Stimulated activated CD8-positive, alpha-beta memory T cell treated with anti-CD3 and anti-CD28 coated beads, Interleukin-2, amount 100 ng/mL, for 48 hours (primary cell): ENCODE measurements at places on chromosomes 16 and 17.

DNA sequence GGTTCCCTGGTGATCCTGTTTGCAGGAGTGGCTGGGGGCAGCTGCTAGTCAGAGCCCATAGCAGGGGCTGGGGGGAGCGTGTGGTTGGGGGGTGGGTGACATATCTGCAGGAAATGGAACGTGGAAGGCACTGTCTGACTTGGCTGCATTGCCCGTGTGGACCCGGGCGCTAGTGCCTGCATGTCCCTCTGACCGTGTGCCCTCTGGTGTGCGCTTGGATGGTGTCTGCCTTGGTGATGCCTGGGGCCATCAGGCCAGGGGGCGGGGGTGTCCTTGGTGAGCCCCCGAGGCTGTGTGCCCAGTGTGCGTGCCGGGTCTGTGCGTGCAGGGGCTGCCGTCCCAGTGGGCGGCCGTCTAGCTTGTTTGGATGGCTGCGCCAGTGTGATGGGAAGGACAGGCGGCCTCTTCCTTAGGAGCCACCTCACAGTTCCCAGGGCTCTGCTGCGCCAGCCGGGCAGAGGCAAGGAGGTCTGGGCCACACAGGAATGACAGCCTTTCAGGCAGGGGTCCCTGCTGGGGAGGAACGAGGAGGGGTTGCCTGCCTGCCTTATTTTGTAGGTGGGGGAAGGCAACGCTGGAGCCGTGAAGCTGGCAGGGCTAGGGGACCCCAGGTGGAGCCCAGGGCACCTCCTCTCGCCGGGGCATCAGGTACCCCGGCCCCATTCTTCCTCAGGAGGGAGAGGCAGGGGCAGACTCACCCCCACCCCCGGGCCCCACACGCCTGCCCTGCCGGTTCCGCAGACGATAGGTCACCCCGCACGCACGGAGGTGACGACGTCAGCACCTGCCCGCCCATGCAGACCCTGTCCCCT, 693 bp downstream of the NDRG4 start:
- DNase-seq: no peak

DNA sequence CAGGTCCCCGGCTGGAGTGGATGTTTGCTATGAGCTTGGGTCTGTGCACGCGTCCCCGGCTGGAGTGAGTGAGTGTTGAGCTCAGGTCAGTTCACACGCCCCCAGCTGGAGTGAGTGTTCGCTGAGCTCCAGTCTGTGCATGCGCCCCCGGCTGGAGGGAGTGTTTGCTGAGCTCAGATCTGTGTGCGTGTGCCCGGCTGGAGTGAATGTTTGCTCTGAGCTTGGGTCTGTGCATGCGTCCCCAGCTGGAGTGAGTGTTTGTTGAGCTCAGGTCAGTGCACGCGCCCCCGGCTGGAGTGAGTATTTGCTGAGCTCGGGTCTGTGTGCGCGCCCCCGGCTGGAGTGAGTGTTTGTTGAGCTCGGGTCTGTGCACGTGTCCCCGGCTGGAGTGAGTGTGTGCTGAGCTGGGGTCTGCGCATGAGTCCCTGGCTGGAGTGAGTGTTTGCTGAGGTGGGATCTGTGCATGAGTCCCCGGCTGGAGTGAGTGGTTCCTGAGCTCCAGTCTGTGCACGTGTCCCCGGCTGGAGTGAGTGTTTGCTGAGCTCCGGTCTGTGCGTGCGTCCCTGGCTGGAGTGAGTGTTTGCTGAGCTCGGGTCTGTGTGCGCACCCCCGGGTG, 284.2 kb downstream of the SNX29 start:
- no peak for DNase-seq

- no peak for DNase-seq
Observed at GRCh38 chr16:24883714-24884151, 38.0 kb downstream of the SLC5A11 start.

- no peak for DNase-seq
Observed at GRCh38 chr17:4891411-4892410, 7.6 kb upstream of the C17orf107 start.

GRCh38 chr16:72646615-72647014, 401.3 kb downstream of the ZFHX3 start:
- no peak for DNase-seq

DNA sequence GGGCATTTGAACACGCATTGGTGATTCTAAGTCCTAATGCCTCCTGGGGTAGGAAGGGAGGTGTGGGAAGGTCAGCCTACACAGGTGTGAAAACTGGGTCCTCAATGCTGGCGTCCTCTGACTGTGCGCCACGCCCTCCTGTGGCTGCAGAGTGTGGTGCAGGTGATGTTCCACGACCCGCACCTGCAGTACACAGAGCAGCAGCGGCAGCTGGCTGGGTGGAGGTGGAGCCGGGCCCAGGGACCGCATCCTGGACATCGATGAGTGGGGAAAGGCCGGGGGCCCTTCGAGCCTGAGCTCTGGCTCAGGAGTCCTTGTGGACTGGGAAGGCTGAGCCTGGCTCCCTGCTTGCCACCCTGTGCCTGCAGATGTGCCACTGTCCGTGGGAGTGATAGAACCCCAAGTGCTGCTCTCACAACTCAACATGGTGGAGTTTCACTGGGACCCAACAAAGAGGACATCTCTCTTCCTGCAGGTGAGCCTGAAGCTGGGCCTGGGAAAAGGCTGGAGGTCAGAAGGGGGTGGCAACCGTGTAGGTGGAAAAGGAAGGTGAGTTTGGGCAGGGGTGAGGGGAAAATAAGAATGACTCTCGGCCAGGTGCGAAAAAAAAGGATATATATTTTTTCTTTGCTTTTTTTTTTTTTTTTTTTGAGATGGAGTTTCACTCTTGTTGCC, 14.0 kb upstream of the STAC2 start:
- peak; percentile 64 for DNase-seq

DNA sequence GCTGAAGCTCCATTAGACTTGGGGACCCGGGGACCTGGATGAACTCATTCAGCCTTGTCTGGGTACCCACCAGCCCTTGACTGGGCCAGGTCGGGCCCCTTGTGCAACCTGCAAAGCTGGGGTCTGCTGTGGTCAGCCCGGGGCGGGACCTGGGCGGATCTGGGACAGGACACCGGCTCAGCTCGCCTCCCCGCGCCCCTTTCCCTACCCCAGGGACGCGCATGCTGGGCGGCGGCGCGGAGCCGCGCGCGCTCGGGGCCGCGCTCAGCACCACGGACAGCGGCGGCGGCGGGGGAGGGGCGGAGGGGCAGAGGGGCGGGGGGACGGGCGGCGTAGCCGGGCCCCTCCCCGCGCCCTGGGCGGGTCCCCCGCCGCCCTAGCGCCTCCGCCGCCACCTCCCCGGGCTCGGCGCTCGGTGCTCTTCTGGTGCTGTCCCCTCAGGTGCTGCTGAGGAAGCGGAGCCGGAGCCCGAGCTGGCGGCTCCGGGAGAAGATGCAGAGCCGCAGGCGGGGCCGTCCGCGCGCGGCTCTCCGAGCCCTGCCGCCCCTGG, 7.4 kb downstream of the ACD start:
- no peak for DNase-seq

DNA sequence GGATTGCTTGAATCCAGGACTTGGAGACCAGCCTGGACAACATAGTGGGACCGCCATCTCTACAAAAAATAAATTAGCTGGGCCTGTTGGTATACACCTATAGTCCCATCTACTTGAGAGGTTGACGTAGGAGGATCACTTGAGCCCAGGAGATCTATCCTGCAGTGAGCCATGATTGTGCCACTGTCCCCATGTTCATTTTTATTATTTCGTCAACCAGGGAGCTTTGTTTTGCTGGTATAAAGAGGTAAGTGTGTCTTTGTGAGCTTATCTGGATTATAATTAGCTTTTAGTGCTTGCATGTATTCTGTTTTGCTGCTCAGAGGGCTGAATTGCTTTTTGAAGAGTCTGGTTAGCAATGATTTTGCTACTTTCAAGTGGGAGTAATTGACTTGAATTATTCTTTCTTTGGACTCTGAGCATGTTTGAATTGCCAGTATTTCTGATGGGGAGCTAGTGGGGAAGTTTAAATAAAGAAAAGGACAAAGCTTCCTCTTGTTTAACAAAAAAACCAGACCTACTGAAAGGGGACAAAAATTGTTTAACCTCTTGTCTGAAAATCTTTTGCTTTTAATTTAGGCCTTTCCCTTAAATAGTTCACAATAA, 31.6 kb upstream of the BCAS3 start:
- no peak for DNase-seq

GRCh38 chr17:59405944-59406705, 74.7 kb downstream of the YPEL2 start:
- no peak for DNase-seq

DNA sequence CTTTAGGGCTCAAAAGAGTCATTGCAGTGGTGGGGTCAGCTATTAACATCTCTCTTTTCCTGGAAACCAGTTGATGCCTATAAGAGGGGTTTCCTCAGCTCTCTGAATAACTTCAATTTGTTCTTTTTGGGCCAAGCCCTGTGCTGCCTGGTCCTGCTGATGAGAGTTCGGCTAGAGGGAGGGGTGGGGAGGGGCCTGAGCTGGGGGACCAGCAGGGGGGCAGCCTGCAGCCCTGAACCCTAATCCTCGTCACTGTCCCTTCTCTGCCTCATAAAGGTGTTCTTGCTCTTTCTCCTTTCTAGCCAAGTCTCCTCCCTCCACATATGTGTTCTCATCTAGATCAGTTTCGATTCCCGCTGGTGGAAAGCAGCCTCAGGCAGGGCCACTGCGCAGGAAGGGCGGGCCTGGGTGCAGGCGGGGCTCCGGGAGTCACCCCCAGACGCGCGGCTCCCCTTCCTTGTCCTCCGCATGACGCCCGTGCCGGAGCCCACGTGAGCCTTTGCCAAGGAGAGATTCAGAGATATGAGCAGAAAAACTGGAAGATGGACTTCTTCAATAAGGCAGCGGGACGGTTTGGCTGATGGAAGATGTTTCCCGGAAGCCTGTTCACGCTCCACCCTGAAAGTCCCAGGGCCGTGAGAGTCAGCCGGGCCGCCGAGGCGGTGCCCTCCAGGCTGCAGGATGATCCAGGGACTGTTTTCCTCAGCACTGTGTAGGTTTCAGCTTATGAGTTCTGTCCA, 15.0 kb upstream of the RHOT1 start:
- peak; percentile 66 for DNase-seq

DNA sequence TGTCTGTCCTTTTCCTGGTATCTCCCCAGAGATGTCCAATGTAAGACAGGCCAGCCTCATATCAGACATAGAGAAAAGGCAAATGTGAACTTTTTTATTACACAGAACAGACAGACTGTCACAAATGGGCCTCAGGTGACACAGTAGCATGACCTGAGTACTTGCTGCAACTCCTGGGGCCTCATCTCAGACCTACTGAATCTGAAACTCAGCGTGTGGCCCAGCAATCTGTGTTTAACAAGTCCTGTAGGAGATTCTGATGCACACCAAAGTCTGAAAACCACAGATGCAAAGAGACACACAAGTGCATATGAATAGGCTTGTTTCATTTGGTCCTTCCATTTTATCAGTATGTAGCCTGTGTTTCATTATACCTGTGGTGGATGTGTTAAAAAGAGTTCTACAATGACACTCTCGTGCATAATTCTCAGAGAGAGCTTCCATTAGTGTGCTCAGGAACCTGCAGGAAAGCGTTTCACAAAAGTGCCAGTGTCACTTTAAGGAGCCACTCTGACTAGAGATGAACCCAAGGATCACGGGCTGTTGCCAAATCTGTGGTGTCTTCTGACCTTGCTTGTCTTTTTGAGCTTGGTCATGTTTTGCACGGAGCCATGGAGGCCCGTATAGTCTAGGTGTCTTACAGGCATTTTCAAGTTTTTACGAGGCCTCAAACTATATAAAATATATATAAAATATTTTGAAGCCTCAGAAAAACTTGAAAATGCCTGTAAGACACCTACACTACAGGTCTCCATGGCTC, 33.8 kb upstream of the NF1 start:
- no peak for DNase-seq

DNA sequence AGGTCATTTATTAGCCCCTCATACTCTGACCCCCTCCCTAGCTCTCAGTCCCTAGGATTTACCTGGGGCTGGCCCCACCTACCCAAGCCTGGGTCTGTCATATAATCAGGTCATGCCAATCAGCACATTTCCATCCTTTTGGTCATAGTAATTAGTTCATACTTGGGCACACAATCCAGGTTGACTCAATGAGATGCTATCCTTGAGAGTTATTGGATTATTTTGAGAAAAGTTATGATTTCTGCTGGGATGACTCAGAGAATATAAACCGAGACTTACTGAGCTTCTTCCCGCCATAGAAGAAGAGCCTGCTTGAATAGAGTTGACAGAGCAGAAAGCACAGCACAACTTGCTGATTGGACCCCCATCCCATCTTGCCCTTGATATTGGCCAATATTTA, 331.5 kb downstream of the CBLN1 start:
- no peak for DNase-seq

DNA sequence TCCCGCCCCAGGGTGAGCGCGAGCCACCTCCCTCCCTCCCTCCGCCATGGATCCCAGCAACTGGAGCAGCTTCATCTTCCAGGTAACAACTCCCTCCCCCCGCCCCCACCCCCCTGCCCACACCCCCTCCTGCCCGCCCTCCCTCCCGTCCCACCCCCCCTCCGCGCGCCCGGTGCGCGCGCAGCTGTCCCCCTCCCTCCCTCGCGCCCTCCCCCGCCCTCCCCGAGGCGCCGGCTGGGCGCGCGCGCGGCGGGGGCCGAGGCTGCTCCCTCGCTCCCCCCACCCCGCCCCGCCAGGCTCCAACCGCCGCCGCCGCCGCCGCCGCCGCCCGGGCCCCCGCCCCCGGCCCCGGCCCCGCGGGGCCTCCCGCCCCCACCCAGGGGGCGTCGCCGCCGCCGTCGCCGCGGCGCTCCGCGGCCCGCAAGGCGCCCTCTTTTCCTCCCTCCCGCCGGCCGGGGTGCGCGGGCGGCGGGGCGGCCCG, at the start of gene MAZ:
Gene MAZ (plus strand): TSS at position 431 of the 481 bp plus-strand sequence. CDS start 173 bp downstream, outside the sequence.
- DNase-seq: peak; percentile 74

DNA sequence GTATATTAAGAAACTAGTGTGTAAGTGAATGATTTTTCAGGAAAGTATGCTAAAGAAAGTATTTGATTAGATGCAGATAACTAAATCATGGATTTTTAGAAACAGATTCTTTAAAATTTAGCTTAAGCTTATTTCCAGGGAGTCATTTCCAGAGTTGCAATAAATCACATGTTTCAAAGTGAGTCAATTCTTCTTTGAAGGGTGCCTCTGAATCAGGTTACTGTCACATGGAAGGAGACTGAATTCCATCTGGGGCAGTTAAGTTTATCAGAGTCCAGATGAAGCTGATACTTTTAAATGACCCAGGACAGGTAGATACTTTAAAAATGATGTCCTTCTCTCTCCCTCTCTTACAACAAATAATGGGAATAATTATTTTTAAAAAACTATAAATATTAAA, 5.0 kb downstream of the MFSD11 start:
- no peak for DNase-seq

- no peak for DNase-seq
Observed at GRCh38 chr17:55430541-55431288, 9.1 kb upstream of the MMD start.

- DNase-seq: no peak
Observed at GRCh38 chr16:88550246-88550661, 19.9 kb upstream of the ZC3H18 start.

GRCh38 chr17:5562661-5563360, 21.5 kb downstream of the NLRP1 start:
- DNase-seq: no peak

GRCh38 chr17:82837586-82838320, 2.1 kb downstream of the ZNF750 start:
- no peak for DNase-seq

DNA sequence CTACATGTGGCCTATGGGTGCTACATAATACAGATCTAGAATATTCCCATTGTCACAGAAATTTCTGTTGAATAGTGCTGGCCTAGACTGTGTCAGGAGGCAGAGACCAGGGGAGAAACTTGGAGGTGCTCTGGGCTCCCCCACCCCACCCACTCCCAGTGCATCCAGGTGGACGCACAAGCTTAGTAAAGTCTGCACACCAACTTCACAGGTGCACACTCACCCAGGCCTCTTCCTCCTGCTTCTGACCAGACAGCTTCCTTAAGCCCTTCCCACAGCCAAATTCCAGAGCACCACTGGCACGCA, 7.6 kb upstream of the CNP start:
- DNase-seq: no peak
